ENCODE measurements at places on chromosomes 13 and 19.

DNA sequence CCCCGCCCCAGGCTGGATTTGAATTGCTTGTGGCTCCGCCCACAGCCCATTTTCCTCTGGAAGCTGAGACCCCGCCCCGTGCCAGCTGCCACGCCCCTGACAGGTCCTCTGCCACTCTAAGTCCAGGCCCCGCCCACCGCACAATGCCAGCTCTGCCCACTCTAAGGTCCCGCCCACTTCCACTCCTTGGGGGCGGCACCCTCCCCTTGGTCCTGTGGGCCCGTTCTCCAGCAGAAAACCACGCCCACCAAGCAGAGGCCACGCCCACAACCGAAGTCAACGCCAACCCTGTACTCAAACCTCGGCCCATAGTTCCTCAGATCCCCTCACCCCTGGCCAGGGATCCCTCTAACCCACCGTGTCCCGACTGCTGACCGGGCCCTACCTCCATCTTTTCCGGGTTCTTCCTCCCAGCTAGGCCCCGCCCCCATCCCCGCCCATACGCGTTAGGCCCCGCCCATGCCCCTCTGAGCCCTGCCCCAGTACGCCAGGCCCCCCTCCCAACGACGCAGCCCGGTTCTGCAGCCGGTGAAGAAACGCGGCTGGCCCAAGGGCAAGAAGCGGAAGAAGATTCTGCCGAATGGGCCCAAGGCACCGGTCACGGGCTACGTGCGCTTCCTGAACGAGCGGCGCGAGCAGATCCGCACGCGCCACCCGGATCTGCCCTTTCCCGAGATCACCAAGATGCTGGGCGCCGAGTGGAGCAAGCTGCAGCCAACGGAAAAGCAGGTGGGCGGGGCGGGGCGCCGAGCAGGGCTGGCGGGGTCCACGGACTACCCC, 1.3 kb downstream of the HMG20B start:
- peak; percentile 55 for DNase-seq

GRCh38 chr19:14112051-14112808, 5.3 kb downstream of the PRKACA start:
- DNase-seq, result no peak

DNA sequence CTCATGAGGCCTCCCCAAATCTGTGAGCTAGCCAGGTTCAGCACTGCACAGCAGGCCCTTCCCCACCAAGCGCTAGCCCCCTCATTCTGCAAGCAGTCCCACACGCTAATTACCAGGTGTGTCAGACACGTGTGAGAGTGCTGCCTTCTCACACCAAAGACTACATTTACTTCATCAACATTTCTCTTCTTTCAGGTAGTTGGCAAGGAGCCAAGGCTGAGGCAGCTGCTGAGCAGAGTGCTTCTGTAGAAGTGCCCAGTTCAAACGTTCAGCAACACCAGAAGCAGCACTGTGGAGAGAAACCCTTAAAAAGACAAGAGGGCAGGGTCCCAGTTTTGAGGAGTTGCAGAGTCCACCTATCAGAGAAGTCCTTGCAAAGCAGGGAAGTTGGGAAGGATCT, 6.4 kb downstream of the ZNF773 start:
- no peak for DNase-seq

DNA sequence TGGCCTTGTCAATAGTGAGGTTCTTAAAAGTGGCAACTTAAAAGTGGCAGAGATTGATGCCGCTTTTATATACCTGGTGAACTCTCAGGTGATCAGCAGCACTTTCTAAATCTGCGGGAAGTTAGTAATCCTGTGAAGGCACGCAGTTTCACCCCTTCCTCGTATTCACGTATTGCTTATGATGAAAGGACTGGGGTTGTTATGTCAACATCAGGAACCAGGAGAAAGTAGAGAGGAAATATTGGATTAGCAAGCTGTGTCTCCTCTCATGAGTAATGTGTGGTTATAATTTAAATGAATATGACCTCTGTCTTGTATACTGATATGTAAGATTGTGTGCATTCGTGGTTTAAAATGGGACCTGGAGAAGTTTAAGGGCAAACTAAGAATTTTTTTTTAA, 544.6 kb downstream of the SLITRK6 start:
- no peak for DNase-seq

- peak; percentile 3 for DNase-seq
These were observed 761.5 kb downstream of the EFNB2 start for GRCh38 chr13:105773863-105774538.

GRCh38 chr19:14555918-14556661, 15.8 kb downstream of the NDUFB7 start:
- no peak for DNase-seq

- no peak for DNase-seq
These were observed 179.2 kb downstream of the ABCC4 start for GRCh38 chr13:95122063-95122462.

DNA sequence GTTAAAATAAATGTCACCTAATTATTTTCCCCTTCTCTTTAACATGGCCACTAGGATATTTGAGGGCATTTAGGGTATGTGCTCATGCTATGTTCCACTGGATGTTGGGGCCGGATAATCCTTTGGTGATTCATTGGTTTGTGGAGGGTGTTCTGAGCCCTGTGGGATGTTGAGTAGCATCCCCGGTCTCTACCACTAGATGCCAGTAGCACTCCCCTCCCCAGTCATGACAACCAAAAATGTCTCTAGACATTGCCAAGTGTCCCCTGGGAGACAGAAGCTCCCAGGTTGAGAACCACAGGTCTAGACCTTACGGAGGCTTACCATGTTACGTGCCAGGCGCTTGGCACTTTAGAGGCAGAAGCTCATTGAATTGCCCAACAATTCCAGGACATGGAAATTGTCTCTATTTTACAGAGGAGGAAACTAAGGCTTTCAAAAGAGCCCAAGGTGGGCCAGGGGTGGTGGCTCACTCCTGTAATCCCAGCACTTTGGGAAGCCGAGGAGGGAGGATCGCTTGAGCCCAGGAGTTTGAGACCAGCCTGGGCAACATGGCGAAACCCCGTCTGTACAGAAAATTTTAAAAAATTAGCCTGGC, 14.1 kb downstream of the SHANK1 start:
- no peak for DNase-seq

Data from right kidney (tissue), 9 donors.